Stimulated activated CD8-positive, alpha-beta memory T cell treated with anti-CD3 and anti-CD28 coated beads, Interleukin-7, amount 100 ng/mL, for 4 hours (primary cell): ENCODE measurements at places on chromosomes 5 and 9.

DNA sequence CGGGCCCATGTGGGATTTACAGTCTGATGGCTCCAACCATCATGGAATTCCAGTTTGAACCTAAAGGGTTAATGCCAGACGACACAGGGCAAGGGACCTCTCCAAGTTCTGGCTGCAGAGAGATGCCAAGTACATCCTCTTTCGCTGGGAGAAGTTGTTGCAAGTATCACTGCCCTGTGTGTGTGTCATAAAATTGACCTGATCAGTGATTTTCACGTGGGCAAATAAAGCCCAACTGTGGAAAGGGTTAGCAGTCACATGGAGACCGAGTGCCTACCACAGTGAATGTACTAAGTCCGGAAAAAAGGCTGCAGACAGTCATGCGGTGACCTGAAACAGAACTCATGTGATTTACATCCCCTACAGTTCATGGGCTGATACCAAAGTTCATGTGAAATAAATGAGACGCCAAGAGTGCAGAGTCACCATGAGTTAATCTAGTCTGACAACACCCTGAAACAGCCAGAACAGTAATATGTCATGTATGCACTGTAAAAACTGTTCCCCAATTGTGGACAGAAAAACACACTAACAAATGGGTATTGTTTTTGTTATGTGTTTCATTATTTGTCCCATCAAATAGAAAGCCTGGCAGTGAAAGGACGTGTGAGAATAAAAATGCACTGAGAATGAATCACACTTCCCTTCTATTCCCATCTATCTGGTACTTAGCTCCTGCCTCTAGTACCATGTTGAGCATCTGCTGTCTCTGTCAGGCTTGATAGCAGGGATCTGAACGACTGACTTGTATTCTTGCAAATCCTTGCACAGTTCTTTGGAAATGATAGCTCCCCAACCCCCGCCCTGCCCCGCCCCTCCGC lies 115.7 kb downstream of the SUSD1 start:
- no peak for DNase-seq

DNA sequence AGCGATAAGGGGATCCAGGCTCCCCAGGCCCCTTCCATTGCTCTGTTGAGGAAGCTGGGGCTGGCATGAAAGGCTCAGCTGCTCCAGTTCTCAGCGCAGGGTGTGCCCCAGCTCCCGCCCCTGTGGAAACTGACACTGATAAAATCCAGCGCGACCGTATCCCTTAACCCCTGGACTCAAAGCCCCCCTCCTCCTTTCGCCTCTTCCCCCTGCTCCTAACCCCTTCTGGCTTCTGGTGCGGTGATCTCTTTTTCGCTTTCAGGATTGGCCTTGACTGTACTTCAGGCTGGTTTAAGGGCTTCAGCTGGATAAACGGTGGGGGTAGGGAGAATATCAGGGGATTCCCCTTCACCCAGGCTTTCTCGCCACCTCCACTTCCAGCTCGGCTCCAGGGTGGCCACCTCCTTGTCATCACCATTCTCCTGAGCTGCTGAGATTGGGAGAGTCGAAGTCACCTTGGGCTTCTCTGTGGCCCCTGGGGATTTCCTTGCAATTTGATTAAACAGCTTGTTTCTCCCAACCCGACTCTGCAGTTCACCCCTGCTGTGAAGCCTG lies 843 bp downstream of the BSPRY start:
- no peak for DNase-seq

DNA sequence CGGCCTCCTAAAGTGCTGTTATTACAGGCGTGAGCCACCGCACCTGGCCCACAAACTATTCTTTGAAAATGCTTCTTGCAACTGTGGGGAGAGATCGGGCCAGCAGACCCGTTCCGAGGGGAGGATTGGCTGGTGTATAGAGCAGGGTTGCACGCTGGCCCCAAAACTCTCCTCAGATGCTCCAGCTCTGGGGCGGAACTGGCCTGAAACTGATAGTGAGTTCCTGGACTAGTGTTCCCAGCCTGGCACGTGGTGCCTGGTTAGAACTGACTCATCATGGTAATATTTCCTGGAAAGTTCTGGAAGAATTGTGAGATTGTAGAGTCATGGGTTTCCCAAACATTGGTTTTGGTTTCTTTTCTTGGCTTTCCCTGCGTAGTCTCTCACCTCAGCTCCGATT lies 120.5 kb downstream of the FBXL7 start:
- no peak for DNase-seq

DNA sequence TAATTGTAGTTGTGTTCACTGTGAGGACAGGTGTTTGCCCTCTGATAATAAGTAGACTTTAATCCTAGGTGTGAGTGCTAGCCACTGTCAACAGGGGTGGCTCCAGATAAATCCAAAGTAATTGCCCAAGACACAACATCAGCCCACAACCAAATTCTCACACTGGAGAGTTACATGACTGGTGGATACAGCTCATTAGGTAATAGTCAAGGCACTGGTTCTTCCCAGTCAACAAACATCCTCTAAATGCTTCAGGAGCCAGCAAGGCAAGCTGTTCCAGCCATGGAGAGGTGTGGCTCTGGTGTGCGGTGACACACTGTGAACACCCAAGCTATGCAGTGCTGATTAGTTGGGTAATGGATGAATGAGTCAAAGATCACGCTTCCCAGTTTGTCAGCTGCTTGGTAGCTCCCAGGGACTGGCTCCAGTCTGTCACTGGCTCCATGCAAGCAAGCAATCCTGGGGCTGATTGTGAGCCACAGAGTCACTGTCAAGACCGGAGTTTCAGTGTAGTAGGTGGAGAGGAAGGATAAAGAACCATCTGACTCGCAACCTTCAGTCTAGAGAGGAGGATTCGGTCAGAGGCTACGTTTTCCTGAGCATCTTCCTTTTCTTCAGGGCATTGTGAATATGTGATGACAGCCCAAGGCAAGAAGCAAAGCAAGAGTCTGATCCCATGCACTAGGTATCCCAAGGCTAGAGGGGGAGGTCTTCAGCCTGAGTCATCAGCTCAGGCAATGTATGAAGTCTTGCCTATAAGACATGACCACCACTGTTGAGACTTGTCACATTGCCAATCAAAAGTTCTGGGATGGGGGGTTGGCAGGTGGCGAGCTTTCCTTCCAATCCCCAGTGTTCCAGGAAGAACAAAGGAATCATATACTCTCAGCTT lies 63.1 kb downstream of the UGCG start:
- DNase-seq, result no peak

DNA sequence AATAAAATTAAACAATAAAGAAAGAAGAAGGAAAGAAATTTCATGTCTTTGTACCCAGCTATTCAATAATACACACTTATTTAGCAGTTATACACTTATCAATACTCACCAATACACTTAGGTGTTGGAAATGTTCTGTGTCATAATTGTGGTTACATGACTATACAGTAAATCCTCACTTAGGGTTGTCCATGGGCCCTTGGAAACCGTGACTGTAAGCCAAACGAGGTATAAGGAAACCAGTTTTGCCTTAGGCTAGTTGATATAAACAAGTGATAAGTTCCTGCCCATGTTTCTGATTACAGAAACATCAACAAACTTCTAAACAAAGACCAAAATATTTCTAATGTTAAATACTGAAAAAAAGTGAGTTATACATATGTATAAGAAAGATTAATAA lies 10.0 kb upstream of the SLCO4C1 start:
- DNase-seq, result no peak

GRCh38 chr5:135704616-135705015 lies 125.8 kb upstream of the CXCL14 start:
- no peak for DNase-seq

DNA sequence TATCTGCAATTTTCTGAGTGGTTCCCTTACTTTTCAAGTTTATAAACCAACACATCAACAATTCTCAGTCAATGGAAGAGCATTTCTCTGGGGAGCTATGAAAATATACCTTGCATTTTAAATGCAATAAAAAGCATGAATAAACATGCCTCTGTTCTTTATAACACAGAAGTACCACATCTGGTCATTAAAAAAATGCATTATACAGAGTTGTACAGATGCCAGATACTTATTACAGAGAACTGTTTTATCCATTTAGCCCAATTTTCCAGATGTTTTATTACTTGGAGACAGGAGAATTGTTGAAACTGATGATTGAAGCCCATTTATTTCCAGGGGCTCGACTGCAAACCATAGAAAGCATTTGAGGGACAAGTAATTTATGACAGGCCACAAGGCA lies 19.2 kb upstream of the HEXB start:
- no peak for DNase-seq

DNA sequence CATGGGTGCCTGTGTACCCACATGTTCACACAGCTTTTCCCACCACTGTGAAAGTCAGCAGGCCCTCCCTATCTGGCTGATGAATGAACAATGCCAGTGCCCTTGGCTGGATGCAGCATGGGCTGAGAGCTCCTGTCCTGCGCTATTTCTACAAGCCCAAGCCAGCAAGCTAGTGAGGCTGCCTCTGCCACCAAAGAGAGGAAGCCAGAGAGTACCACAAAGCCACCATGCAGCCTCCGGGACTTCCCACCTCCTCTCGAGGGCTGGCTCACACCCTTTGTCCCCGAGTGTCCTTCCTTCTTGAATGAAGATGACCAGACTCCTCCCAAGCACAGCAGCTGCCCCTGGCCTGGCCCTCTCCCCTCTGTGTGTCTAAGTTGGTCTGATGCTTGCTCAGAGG lies 76.5 kb downstream of the SH3PXD2B start:
- DNase-seq, result no peak

DNA sequence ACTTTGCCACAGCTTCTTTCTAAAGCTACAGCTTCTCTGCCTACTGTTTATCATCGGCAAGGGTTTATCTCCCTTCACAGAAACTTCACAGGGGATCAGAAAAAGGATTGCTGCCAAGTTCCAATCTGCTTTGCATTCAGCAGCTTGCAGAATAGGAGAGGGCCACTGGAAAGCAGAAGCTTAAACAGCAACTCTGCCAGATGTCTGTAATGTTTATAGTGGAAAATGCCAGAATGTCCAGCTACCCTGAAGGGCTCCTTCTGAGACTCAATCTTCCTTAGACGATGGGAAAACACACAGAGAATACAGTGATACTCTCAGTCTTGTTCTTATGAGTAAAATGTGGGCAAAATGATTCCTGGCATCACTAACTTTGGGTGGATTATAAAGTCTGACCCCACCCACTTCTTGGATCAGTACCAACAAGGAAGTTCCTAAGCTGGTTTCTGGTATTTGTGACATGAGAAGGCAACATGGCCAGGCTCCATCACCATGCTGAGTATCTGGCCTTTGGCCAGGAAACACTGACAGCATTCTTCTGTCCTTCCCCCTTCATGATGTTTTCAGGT lies 19.0 kb downstream of the STOM start:
- DNase-seq, result no peak

DNA sequence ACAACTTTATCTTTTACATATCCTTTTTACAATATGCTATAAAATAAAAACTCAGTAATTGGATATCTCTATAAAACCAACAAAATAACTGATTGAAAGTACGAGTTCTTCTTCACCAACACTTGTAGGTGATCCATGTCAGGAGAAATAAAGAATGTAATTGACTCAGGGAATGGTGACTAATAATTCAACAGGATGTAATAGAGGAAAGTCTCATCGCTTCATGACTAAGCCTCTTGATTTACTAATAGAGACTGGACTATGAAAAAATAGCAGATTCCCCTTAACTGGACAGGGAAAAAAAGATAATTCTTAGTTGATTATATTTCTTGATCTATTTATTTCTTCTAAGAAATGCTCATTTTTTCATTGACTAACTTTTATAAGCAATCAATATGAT lies 507.7 kb upstream of the PTGER4 start:
- no peak for DNase-seq

GRCh38 chr5:149961957-149962409 lies 1.4 kb downstream of the SLC26A2 start:
- no peak for DNase-seq

DNA sequence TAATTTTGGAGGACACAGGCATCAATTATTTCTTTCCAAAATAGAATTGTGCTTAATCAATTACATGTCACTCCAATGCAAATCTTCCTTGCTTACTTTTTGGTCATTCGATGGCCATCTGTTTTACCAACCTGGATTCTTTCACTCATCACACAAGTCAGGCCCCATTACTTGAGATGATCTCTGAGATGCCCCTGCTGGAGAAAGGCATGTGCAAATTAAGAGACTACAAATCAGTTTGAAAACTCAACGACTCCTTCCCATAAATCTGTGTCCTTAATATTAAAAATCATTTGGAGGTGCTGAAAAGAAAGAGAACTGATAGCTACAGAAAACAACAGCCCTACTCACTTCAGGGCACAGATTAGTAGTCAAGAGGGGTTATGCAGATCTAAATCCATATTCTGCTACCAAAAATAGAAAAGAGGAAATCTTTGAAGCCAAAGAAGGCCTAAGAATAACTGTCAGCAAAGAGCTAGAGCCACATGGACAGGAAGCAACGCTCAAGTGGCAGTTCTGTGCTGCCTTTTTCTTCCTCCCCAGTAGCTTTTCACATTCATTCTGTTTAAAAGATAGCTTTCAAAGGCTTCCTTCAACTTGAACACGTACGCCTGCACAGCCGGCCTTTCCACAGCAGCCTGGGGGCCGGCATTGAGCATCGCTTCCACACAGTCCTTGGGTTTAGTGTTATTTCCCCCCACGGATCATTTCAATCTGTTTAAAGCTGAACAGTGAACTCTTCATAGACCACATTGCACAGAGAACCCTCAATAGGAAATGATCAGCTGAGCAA lies 79.3 kb upstream of the MAP3K1 start:
- DNase-seq, result no peak

GRCh38 chr5:88740604-88741185 lies 142.3 kb downstream of the MEF2C start:
- no peak for DNase-seq

- DNase-seq, result no peak
Measured at GRCh38 chr9:123248630-123249029, 19.8 kb downstream of the STRBP start.
